ENCODE measurements at places on chromosomes 5 and 9.

- no peak for DNase-seq
Measured at GRCh38 chr9:122256206-122256605, 8.4 kb downstream of the RBM18 start.

DNA sequence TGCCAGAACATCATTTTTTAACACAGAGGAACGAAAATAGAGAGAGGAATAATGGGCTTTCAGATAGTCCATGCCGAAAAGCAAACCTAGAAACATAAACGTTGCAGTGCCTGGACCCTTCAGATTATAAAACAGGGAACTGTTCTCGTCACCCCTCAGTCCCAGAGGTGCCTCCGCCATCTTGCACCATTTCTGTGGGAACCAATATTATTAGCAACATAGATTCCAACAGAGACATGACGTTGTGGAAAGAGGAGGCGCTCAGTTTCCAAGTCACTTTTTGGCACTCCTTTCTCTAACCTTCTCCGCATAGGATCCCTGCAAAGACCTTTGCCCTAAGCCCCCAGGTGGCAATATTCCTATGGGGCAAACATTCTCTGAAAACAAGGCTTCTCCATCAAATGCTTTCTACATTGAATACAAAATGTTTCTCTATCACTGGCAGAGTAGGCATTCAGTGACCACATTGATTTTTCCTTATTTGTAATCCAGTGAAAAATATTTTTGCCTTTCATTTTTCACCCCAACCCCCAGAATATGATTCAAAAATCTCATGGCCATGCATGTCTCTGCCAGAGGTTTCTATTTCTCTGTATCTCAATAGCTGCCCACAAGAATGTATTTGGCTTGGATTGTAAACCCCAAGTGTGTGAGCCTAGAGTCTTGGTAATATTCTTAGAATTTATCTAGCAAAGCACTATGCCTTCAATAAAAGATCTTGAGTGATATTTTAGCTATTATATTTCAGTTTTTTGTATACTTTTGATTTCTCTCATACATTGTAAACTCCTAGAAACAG lies 500.8 kb upstream of the WWC1 start:
- DNase-seq: no peak

DNA sequence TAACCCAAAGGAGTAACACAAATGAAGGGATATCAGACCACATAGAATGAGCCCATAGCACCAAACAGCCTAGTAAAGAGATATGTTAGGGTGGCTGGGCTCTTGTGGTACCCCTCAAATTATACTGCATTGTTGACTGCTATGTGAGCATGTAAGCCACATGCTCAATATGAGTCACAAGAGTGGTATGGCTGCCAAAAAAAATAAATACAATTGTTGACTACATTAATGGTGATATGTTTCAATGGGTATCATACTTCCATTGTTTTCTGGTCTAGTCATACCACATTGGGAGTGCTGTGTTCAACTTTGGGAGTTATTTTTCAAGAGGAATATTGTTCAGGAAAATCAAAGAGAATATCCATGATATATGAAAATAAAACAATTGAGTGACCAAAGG lies 162.4 kb upstream of the PIK3R1 start:
- DNase-seq: no peak

GRCh38 chr9:121750715-121751623 lies 99.5 kb downstream of the DAB2IP start:
- DNase-seq: no peak

Measured in NCI-H446 treated with DMSO at 0.1 percent for 48 hours (cell line).